ENCODE measurements at places on chromosomes 5 and 9.

- DNase-seq: no peak
These were observed 1.7 kb downstream of the LAMC3 start for GRCh38 chr9:131010482-131011273.

- DNase-seq: no peak
These were observed 169.7 kb downstream of the MPDZ start for GRCh38 chr9:13109781-13110180.

DNA sequence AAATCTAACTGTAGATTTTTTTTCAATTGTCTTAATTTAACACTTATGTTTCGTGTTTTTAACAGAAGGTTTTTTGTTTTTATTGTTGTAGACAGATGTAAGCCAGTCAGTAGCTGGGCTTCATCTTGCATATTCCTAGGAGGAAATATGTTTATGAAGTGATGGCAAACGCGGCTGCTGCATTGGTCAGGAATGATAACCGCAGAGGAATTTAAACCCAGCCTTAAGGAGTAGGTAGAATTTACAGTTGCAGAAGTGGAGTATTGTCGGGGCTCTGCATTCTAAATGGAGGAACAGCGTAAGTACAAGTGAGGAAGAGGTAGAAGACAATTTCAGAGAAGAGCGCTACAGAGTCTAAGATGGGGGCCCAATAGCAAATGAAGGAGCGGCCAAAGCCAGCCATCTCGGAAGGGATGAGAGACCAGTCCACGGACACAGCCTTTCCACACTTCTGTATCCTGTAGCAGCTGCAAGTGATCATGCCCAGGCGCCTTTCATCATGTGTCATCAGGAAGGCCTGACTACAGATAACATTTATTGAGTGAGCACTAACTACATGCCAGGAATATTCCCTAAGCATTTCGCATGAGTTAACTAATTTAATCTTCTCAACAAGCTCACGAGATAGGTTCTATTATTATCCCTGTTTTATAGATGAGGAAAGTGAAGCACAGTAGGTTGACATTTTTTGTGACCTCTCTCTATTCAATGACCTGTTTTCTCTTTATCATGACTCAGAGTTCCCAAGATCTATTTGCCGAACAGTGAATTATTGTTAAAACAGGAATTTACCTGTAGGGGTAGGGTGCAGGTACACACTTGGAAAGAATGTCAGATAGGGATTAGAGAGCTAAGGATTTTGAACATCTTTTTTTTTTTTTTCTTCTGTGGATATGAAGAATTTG lies 38.1 kb downstream of the CMYA5 start:
- DNase-seq: no peak

- DNase-seq: no peak
These were observed 6.0 kb downstream of the DMRT1 start for GRCh38 chr9:847505-847904.

Measured in NCI-H774 (cell line).